NCI-H1417 treated with DMSO at 0.1 percent for 48 hours (cell line): ENCODE measurements at places on chromosomes 12 and 14.

GRCh38 chr14:100176811-100177327 is 17.4 kb upstream of the DEGS2 start:
- no peak for DNase-seq

DNA sequence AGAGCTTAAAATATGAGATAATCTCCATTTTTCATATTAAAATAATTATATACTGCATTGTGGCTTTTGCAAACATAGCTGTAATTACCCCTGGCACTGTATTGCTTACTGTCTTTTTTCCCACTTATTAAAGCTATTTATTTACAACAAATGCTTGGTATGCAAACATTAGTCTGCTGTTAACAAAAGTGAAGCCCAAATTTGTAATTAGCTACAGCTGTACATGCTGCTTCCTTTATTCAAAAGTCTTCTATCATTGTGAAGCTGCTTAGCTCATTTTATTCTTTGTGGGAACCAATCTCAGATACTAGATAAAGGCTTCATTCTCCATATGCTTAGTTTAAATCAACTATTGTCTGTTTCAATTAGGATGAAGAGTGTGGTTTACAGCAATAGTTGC is 425.8 kb upstream of the FOXG1 start:
- DNase-seq: peak; percentile 60

GRCh38 chr12:107903341-107904061 is 129.0 kb downstream of the ASCL4 start:
- peak; percentile 20 for DNase-seq

GRCh38 chr12:98698603-98699463 is 53.7 kb downstream of the APAF1 start:
- DNase-seq: no peak

GRCh38 chr14:81385886-81386285 is 14.2 kb downstream of the STON2 start:
- DNase-seq: no peak

GRCh38 chr14:38311655-38312054 is 55.8 kb upstream of the CLEC14A start:
- DNase-seq: no peak

DNA sequence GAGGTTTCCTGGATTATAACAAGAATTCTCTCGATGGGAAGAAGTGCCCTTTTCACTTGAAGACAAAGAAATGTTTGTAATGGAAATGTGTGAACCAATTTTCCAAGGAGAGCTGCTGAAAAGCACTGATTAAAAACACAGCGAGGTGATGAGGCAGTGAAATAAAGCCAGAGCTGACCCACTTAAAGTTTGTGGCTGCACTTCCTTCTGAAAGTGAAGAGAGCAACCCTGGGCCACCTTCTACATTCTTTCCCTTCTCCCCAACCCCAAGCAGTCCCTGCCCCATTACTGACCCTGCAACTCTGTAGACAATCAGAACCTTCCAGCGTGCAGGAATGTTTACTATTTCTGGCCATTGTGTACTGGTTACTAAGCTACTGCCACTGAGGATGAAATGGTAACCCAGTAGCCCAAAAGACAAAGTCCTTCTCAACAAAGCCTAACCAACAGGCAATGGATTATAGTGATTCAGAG is 173.9 kb downstream of the TTC7B start:
- no peak for DNase-seq

DNA sequence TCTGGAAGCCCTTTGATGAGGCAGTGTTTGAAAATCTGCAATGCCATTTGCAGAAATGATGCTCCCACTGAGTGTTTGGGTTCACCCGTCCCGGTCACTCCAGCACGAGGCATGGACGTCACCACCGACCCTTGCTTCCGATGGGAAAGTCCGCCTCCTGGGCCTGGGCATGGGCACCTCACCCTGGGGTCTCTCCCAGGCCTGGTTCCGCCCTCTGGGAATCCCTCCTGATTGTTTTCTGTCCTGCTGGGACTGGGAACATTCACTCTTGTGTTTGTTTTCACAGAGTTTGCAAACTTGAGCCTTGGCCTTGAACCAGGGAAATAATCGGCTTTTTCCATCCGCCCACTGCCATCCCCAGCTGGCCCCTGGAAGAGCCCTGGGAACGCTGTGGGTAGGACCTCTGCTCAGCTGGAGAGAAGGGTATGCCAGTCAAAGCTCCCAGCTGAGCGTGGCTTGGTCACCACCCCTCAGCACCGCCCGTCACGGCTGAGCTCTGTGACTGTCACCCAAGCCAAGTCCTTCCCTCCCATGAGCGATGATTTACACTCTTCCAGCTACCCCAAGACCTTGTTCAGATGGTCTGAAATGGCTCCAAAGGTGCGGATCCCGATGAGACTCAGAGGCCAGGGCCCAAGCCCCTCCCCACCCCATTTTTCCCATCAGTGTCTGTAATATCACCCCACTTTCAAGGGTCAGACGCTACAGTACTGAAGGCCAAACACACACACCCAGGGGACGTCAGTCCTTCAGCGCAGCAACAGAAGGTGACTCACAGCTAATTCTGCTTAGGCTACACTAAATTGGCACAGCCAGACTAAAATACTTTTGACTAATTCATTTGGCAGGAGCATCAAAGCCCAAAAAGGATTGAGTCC is 34.1 kb upstream of the FZD10 start:
- no peak for DNase-seq

GRCh38 chr14:99441157-99441870 is 39.3 kb downstream of the SETD3 start:
- no peak for DNase-seq

- DNase-seq: no peak
Observed at GRCh38 chr14:67313153-67313552, 46.5 kb downstream of the ATP6V1D start.

DNA sequence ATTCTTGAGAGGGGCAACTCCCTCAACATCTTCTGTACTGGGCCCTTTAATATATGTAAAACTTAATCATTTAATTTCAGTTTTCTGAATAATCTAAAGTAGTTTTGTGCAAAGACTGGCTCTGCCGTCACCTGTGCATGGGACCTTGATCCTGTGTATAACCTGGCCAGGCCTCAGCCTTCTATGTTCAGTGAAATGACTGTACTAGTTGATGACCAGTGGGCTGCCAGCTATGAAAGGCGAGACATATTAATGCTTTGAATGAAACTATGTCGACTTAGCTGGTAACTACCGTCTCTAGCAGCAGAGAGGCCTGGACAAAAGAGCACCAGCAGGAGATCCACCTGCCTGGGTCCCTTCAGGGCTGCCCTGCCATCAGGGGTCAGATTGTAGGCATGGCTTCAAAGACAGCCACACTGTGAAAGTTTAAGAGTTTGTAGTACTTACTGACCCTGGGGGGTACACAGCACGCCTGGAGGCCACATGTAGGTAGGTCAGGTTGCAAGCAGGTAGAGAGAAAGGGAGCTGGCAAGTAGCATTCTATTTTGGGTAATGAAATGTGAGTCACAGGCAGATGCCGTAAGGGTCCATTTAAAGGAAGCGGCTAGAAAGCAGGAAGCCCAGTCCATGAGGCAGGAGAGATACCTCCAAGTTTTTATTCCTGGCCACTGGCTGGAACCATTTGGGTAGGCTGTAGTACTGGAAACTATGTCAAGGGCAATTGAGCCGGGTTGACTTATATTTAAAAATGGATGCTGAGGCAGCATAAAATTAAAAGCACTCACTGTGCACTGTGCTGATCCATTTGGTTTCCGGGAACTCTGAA is 77.2 kb downstream of the BHLHE41 start:
- DNase-seq: no peak
